ENCODE measurements at places on chromosomes 2 and 18.

GRCh38 chr2:160258492-160258805 lies 58.4 kb upstream of the ITGB6 start:
- no peak for DNase-seq

DNA sequence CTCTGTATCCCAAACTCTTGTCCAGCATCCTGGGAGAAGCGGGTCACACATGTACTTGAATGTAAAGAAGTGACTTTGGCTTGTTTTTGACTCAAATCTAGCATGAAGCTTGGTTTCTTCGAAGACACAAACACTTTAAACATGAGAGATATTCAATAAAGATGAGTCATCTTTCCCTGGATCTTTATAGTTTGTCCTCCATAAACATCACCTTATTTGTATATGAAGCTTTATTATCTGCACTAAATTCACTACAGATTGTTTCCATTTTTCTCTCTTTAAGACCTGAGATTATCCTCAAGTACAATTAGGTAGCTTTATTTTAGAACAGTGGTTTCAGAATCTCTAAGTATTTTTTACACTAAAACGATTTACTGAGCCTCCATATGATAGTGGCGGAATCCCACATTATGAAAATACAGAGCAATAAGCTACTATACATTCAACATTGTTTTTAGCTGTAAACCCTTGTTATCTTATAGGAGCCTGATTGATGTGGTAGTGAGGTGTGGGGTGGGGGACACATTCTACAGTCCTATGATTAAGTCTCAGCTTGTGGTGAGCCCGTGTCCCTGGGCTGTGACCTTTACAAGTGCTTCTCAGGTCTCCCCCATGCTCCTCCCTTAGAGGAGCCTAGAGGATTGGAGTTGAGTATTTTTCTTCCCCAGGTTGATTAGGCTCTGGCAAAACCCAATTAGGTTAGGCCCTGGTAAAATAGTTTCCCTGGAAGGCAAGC lies 79.6 kb upstream of the RAPGEF4 start:
- DNase-seq: no peak

- DNase-seq: no peak
Observed at GRCh38 chr2:206869824-206870495, 69.4 kb upstream of the CPO start.

- DNase-seq: no peak
Observed at GRCh38 chr2:201949181-201949926, 84.3 kb upstream of the FZD7 start.

DNA sequence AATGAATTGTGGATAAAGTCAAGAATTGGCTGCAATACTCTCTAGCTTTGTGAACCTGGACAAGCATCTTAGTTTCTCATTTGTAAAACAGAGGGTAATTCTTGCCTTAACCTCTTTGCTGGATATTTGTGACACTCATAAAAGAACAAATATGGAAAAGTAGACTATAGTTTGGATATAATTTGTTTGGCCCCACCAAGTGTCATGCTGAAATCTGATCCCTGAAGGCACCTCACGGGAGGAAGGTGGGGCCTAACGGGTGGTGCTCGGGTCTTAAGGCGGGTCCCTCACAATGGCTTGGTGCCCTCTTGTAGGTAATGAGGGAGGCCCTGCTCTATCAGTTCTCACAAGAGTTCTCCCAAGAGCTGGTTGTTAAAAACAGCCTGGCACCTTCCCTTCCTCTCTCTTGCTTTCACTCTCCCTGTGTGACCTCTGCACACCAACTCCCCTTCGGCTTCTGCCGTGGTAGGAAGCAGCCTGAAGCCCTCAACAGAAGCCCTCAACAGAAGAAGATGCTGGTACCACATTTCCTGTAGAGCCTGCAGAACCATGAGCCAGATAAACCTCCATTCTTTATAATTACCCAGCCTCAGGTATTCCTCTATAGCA lies 37.4 kb downstream of the ARL4C start:
- no peak for DNase-seq

GRCh38 chr18:46642561-46642960 lies 14.5 kb downstream of the LOXHD1 start:
- no peak for DNase-seq

DNA sequence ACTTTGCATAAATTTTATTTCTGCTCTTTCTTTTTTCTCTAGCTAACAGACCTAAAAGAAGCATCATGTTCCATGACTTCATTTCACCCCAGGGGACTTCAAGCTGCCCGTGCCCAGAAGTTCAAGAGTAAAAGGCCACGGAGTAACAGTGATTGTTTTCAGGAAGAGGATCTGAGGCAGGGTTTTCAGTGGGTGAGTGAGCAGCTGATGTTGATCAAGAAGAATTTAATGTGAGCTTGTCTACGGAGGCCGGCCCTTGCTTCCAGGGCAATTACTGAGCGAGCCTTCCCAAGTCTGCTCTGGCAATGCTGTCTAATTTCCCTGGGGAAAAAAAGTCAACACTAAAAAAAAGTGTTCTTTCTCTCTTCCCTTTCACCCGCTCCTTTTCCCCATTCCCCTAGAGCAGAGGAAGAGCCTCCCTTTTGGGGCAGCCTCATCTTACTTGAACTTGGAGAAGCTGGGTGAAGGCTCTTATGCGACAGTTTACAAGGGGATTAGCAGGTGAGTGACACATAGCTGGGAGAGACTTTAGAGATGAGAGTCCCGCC lies 1.2 kb downstream of the CDK15 start:
- no peak for DNase-seq

DNA sequence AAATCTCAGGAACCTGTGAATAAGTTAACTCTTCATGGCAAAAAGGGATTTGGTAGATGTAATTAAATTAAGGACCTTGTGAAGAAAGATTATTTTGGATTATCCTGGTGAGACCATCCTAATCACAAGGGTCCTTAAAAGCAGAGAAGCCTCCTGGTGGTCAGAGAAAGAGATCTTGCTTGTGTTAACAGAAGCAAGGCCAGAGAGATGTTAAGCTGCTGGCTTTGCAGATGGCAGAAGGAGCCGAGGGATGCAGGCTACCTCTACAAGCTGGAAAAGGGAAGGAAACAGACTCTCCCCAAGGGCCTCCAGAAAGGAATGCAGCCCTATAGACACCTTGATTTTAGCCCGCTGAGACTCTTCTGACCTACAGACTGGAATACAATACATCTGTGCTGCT lies 197.0 kb downstream of the STK39 start:
- no peak for DNase-seq

- DNase-seq: no peak
Observed at GRCh38 chr2:23788100-23788499, 138.8 kb downstream of the ATAD2B start.

DNA sequence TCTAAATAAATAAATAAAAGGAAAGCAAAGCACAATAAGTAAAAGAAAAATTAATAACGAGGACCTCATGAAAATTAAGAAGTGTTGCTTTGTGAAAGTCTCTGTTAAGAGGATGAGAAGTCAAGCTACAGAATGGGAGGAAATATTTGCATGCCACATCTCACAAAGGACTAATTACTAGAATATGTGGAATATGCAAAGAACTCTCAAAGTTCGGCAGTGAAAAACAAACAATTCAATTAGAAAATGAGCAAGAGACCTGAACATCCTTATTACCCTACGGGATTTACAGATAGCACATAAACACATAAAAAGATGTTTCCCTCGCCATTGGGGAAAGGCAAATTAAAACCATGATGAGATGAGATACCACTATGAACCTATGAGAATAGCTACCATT lies 23.3 kb downstream of the CYP26B1 start:
- DNase-seq: no peak

DNA sequence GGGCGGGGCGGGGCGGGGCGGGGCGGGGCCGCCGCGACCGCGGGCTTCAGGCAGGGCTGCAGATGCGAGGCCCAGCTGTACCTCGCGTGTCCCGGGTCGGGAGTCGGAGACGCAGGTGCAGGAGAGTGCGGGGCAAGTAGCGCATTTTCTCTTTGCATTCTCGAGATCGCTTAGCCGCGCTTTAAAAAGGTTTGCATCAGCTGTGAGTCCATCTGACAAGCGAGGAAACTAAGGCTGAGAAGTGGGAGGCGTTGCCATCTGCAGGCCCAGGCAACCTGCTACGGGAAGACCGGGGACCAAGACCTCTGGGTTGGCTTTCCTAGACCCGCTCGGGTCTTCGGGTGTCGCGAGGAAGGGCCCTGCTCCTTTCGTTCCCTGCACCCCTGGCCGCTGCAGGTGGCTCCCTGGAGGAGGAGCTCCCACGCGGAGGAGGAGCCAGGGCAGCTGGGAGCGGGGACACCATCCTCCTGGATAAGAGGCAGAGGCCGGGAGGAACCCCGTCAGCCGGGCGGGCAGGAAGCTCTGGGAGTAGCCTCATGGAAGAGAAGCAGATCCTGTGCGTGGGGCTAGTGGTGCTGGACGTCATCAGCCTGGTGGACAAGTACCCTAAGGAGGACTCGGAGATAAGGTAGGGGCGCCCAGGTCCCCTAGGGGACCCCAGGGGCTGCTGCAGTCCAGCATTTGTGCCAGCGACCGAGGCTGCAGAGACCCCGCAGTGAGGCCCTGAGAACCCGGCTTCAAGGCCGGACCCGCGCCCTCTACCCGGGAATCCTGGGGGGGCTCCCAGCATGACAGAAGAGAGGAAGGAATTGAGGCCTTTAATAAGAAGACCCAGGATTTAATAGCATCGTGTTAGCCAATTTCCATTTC lies at the start of gene KHK:
Gene KHK (plus strand): TSS at position 49 of the 870 bp plus-strand sequence. CDS start 488 bp downstream, at position 537.
- DNase-seq: no peak

DNA sequence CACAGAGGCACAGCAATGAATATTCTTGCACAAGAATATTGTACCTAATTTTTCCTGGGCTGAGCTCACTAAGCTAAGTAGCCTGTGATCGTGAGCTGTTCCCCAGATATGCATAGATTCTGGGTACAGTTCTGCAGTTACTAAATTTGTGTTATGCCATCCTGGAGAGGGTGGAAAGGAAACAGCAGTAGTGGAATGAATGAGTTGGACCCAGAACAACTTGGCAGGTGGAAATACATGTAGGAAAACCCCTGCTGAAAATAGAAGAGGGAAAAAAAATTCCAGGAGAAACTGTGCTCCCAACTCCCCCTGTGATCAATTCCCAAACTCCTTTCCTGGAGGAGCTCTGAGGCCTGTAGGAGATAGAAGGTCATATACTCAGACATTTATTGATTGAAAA lies 181.5 kb upstream of the MGAT5 start:
- DNase-seq: no peak

DNA sequence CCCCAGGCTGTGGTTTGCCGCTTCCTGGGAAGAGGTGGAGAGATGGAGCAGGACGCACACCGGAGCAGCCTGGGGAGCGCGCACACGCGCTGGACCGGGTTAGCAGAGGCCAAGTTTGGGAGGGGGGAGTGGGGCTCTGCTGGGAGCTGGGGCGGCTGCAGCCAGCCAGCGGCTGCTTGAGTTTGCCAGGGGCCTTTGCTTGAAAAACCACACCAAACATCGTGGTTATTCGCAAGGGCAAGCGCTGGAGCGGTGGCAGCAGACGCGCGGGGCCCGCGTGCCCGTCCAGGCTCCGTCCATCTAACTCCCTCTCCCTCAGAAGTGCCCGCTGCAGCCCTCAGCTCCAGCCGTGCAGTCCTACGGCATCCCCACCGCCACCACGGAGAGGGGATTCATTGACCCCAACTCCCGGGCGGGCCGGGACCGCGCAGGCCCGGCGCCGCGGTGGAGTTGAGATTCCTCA lies 4.6 kb downstream of the PTGR3 start:
- no peak for DNase-seq

DNA sequence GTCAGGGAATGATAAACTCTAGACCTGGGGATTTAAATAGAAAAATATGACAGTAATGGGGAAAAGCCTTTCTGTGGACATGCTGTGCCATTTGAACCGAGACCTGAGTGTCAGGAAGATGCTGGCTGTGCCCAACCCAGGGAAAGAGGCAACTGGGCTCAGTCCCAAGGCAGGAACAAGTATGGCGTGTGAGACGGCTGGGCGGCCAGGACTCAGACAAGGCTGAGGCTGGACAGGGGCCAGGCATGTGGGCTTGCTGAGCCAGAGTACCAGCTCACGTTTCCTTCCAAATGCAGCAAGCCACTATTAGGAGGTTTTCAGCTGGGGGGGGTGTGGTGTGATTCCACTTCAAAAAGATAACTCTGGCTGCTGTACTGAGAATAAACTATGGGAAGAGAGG lies 92.4 kb downstream of the INPP5D start:
- DNase-seq: no peak

- peak; percentile 83 for DNase-seq
Observed at GRCh38 chr2:158539176-158540005, 82.6 kb downstream of the PKP4 start.

- DNase-seq: no peak
Observed at GRCh38 chr2:43218155-43218701, 8.2 kb downstream of the ZFP36L2 start.

- DNase-seq: no peak
Observed at GRCh38 chr2:231816327-231817026, 30.2 kb downstream of the COPS7B start.

- DNase-seq: no peak
Observed at GRCh38 chr18:50638884-50639420, 79.1 kb downstream of the MAPK4 start.

DNA sequence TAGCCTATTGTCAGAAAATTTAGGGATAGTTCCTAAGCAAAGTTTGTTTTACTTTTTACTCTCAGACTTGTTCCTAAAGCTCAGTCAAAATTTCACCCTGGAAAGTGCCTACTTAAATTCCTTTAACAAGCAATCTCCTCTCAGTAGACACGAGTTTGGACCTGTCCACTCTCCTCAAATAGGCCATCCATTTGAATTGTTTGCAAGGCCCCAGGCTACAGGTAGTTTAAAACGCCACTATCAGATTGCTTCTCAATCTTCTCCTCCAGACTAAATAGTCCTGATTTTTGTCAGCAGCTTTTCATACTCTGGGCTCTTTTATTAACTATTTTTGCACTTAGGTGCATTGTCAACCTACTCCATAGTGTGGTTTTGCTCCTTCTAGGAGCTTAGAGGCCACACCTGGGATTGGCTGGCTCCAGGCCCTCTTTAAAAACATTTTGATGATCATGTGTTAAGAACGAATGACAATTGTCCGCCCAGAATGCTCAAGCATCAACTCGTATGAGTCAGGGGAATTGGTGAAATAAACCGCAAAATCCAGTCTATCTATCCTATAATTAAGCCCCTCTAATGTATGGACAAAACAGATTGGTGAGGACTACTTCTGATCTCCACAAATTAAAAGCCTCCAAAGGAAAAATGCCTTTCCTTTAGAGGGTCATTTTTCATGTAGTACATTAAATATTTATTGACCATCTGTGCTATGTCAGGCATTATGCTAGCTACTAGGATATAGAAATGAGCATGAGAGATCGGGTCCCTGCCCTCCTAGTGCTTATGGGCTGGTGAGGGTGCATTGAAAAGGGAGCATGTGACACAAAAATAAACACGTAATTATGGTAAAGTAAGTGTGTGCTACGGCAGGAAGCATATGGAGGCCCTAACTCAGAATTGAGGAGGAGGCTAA lies 333.8 kb upstream of the TNP1 start:
- DNase-seq: no peak

DNA sequence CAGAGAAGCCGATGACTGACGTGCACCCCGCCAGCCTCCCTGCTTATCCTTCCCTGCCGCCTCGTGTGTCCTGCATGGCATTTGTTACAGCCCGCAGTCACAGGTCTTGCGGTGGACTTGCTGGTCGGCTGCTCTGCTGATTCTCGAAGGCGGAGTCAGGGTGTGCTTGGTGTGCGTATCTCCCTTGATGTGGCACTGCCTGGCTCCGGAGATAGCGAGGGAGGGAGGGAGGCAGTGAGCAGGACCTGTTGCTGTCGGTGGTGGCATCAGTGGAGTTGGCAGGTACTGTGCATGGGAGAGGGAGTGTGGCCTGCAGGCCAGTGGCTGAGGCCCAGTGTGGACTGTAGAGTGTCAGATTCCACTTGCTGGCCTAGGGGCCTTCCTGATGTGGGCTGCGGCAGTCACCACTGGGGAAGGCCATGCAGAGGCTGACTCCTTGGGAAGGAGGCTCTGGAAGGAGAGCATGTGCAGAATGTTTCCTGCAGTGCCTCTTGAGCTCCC lies 198.9 kb downstream of the AGAP1 start:
- DNase-seq: no peak

Data from LNCaP clone FGC (cell line).